Activated CD4-positive, CD25-positive, alpha-beta regulatory T cell (primary cell): ENCODE measurements at places on chromosomes 16 and 17.

DNA sequence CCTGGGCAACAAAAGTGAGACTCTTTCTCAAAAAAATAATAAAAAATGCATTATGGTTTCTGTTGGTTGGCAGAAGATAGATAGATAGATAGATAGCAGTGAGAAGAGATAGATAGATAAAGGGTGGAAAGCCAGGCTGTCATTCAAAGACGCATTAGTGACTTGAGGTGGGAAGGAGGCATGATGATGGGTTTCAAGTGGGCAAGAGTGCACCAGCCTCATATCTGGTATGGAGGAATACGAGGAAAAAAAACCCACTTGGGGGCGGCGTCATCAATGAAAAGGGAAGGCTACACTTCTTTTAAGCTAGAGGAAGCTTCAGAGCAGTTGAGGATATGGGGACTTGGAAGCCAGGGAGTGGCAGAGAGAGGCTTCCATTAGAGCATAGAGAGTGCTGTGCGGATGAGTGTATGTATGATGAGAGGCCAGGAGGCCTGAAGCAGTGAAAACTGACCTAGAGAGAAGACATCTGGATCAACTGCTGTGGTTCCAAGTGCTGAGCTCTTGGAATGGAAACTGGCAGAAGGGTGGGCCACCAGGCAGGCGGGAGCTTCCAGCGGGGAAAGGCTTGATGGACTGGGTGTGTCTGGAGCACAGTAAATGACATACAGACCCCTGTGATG, 31.8 kb downstream of the CEP95 start:
- no peak for DNase-seq

- DNase-seq, result no peak
These were observed 148.3 kb downstream of the KATNIP start for GRCh38 chr16:27698266-27698665.

- no peak for DNase-seq
These were observed 47.7 kb downstream of the NKD1 start for GRCh38 chr16:50595859-50596258.

- peak; percentile 10 for DNase-seq
These were observed 25.0 kb downstream of the MRC2 start for GRCh38 chr17:62652251-62653001.

GRCh38 chr16:82295290-82296201, 125.5 kb upstream of the MPHOSPH6 start:
- DNase-seq, result no peak
